ENCODE measurements at places on chromosomes 2 and 18. TPM values are rescaled to one million over a fixed set of nuclear protein-coding genes. Genes with fewer than 3 reads are reported as not detected.

- no peak for DNase-seq
These were observed 16.6 kb upstream of the CHRNA1 start for GRCh38 chr2:174780856-174781255.

- no peak for DNase-seq
These were observed 544.1 kb downstream of the LRRTM4 start for GRCh38 chr2:76977846-76978727.

DNA sequence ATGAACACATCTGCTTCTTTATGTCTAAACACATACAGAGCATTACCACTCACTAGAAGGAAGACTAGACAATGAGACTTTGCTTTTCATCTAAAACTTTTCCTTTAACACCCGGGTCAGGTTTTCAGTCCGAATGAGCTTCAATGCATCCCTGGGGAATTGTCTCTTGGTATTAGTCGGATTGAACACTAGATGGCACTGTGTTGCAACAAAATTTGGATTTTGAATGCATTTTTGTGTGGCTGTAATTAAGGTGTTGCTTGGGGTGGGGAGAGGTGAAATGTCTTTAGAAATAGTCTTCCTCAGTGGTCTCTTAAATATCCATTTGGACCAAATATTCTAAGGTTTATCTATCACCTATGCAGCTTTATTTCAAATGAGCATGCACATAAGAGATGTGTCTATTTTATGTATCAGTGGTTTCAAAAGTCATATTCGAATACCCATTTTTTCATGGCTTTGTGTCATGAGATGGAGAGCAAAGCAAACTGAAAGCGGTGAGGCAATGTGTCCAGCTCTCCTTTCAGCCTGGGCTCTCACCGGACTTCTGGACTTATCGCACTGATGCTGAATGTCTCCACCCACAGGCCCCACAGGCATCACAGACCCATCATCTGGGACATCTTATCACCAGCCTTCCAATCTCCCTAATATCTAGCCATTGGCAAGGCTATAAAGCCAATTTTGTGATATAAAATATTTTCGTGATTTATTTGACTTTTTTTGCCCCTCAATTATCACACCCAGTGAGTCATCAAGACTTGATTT is 510.3 kb downstream of the RNF144A start:
- DNase-seq = peak; percentile 89

Gene FBXO48
- polyA plus RNA-seq = 0.67 TPM

GRCh38 chr2:71952572-71953188 is 195.0 kb downstream of the CYP26B1 start:
- DNase-seq = no peak

- DNase-seq = peak; percentile 56
These were observed 163.5 kb downstream of the UXS1 start for GRCh38 chr2:106030287-106031268.

DNA sequence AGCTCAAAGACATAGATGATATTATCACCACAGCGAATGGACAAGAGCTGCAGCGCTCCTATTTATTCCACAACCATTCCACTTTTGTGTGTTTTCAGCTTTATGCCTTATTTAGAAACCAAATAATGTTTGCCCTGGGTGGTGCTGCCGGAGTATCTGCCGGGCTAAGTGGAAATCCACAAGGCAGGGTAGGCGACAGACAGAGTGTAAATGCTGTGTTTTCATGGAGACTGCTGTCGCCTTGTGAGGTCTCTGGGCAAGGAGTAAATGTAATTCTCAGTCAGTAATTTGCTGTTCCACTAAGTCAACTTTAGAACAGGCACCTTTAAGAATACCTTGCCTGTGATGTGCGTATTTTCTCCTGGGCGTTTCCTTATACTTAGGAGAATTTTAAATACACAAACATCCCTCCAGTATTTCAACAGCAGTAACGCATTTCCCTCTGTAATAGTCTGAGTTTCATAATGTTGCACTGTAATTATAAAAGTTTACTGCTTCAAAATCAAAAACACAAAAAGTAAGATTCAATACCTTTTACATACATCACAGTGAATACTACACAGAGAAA is 60.9 kb downstream of the COBLL1 start:
- DNase-seq = no peak

GRCh38 chr18:22983175-22983574 is 50.0 kb downstream of the RBBP8 start:
- DNase-seq = peak; percentile 79

Gene OTOS
- polyA plus RNA-seq = not detected

- no peak for DNase-seq
These were observed 22.1 kb upstream of the TNS1 start for GRCh38 chr2:218024871-218025270.

GRCh38 chr18:40852406-40852805 is 1102.6 kb upstream of the PIK3C3 start:
- no peak for DNase-seq

DNA sequence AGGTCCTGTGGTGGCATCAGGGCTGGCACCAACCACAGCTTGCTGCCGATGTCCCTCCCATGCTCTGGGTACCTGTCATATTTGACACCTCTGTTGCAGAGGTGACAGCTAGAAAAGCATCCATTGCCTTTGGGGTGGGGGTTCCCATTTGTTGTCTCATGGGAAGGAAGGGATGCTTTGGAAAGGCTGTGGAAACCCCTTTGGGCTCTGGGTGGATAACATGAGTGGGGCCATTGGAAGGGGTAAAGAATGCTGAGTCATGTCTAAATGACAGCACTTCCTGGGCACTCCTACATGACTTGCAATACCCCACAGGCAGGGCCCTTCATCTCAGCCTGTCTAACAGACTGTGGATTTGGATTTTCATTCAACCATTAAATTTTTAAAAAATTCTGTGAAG is 27.8 kb downstream of the CTIF start:
- no peak for DNase-seq

GRCh38 chr18:67813380-67814028 is 297.0 kb upstream of the DSEL start:
- no peak for DNase-seq

DNA sequence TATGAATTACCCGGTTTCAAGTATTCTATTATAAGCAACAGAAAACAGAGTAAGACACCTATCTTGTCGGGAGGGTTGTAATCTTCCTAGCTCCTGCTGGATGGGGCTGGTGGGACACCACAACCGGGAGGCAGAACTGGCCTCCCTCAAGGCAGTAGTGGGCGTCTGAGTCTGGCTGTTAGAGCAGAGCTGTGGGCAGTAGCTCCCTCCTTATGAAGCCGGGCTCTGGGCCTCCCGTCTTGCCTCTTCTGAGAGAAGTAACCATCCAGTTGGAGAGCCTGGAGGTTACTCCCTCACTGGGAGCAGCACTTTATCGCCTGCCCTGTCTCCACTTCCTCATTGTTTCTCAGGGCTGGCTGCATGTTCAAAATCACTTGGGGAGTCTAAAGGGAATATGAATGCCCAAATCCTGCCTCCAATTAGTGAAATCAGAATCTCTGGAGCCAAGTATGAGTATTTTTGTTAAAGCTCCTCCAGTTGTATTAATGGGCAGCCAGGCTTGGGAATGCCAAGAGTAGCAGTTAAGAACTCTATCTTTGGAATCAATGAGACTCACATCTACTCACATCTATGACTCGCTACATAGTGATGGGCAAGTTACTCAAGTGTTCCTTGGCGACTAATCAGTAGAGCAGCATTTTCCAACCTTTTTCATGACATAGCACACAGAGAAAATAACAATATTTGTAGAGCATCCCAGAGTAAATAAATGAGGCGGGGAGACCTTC is 27.3 kb upstream of the NRP2 start:
- peak; percentile 92 for DNase-seq

Gene MFSD2B
- not detected for polyA plus RNA-seq

Gene KCNF1
- polyA plus RNA-seq = 0.10 TPM

GRCh38 chr2:30985493-30986230 is 152.6 kb downstream of the GALNT14 start:
- no peak for DNase-seq

DNA sequence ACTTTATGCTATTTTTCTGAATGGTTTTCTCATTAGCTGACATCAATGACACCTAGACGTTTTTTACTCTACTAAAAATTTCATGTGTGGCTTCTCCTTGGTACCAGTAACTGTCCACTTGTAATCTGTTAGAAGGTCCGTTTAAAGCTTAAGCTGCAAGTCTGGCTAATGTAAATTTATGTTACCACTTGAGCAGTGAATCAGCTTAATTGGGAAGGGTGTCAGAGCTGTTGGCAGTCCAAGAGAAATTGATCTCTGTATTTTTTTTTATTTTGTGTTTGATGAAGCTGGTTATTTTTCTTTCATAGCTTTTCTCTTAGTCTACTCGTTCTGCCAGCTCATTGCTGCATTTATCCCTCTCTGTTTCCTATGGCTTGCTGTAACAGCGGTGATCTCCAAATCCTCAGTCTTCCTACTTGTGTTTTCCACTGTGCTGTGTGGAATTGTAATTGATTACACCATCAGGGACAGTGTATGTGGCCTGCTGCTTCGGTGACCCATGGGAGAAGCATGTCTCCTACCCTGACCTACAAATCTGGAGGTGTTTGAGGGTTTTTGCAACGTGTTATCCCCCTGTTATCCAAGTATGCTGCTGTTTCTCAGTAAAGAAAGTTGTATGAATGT is 724.2 kb upstream of the REG3G start:
- no peak for DNase-seq

GRCh38 chr18:44934901-44935300 is 254.2 kb downstream of the SETBP1 start:
- peak; percentile 27 for DNase-seq

Gene APCDD1
- 0.30 TPM for polyA plus RNA-seq

Gene SERPINB2
- polyA plus RNA-seq = 10.6 TPM

Gene CPLX4
- polyA plus RNA-seq = not detected
